HuH-7.5 (cell line): ENCODE measurements at places on chromosomes 1 and 21.

DNA sequence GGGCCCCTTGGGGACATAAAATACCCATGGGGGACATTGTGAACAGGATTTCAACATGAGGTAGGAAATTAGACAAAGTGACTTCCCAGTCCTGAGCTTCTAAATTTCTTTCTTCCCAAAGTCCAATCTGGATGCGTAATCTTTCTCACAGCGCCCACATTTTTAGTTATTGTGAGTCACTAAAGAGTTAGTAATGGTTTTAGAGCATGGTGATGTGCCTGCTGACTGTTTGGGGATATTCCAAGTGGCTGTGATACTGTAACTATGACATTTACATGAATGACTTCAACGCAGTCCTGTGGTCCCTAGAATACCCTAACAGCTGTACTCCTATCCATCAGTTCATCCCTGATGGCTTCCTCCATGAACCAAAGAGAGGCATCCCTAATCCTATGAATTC, 224.0 kb upstream of the COA6 start:
- no peak for DNase-seq

GRCh38 chr1:119288751-119289150, 79.8 kb upstream of the HAO2 start:
- no peak for DNase-seq

- DNase-seq: no peak
Observed at GRCh38 chr1:7375329-7375728, 395.8 kb upstream of the VAMP3 start.

GRCh38 chr21:27076025-27076424, 109.1 kb upstream of the ADAMTS5 start:
- DNase-seq: no peak

- no peak for DNase-seq
Observed at GRCh38 chr1:46520063-46520911, 30.7 kb downstream of the DMBX1 start.

DNA sequence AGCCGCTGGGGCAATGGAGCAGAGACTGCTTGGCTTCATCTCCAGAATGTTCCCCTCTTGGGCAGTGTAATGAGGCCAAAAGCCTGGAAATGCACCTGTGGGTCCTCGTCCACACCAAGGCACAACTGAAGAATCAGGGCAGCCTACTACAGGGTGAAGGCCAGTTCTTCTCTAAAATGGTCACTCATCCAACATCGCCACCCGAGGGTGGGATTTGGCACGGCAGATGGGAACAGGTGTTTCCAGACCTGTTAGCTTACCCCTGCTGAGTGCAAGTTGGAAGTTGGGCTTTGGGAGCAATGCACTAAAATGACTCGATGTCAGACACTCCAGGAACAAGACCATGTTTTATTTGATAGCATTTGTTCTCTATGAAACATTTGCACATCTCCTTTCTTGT, 543.7 kb downstream of the NPHP4 start:
- DNase-seq: no peak

GRCh38 chr1:180168786-180169639, 14.3 kb downstream of the QSOX1 start:
- DNase-seq: peak; percentile 67

GRCh38 chr1:93640656-93641440, 40.8 kb downstream of the BCAR3 start:
- DNase-seq: no peak

DNA sequence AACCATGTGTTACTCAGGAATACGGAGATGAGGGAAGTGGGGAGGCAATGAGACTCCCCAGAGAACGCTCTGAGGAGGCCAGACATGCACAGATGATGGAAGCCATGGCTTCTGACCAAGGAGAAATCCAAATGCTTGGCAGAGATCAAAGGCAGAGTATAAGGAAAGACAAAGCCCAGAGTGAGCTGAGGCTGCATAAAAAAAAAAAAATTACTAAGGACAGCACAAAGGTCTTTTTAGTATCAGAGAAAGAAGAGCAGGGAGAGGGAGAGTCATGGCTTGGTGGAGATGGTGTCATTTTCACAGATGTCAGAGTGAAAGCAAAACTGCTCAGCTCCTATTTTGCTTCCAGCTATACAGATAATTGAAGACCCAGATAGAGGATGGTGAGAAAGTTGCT, 8.1 kb upstream of the NCF2 start:
- DNase-seq: no peak

GRCh38 chr1:220747437-220748088, 559 bp upstream of the MTARC2 start:
- no peak for DNase-seq

DNA sequence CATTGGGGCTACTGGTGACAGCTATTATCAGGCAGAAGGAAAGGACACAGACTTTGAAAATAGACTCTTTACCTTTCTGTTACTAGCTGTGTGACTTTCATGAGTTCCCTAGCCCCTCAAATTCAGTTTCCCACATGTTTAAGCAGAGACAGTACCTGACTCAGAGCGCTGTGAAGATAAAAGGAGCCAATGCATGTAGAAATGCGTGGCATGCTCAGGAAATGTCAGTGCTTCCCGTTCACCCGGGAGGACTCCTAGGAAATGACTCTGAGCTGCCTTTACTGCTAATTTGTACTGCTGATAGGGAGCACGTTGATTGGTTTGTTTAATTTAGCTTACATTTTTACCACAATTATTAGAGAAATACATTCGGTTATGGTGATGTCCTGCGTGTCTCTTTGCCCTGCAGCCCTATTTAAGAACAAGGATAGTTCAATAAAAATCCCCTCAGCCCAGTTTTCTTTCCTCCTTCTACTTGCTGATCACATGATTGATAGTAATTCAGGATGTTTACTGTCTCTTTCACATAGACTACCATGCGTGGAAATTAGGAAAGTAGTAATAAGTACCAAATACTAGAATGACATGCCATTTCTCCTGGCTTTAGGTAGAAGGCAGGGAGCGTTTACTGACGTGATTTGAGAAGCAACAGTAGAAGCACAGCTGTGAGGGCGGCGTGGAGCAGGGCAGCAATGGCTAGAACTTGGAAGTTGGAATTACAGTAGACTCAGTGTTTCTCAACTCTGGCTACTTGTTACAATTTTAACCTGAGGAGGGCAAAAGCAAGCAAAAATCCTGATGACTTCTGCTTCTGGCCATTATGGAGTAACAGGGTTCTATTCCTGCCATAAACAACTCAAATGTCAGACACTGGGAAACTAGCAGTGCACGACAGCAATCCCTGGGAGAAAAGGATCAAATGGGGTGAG, 15.9 kb downstream of the PDIK1L start:
- DNase-seq: no peak

GRCh38 chr1:43446881-43447835, 6.6 kb downstream of the HYI start:
- no peak for DNase-seq

GRCh38 chr1:155062702-155063411, 683 bp upstream of the EFNA4 start:
- DNase-seq: peak; percentile 94

GRCh38 chr21:27525780-27526179, 558.9 kb upstream of the ADAMTS5 start:
- no peak for DNase-seq

DNA sequence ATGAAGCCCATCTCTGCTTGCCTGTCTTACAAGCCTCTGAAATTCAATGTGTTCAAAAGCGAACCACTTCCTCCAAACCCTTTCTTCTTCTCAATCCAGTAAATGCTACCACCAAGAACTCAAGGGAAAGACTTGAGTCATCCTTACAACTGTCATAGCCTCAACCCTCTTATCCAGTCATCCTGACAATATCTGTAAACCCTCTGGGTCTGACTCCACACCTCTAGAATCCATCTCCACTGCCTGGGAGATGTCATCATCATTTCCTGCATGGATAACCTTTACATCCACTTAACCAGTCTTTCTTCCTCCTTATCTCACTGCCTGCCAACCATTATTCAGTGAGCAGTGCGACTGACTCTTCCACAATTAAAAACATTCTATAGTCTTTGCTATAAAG, 441.1 kb downstream of the SETD4 start:
- DNase-seq: no peak

- DNase-seq: no peak
Observed at GRCh38 chr1:55225228-55225627, 10.1 kb upstream of the USP24 start.

- DNase-seq: no peak
Observed at GRCh38 chr1:29657816-29658215, 421.5 kb downstream of the PTPRU start.
